ENCODE measurements at places on chromosomes 1 and 21.

GRCh38 chr1:10059342-10059718, 26.6 kb downstream of the UBE4B start:
- no peak for DNase-seq

GRCh38 chr1:53946252-53947171, at the start of gene LRRC42:
TSS of gene LRRC42 (plus strand) at chr1:53946350. CDS start at chr1:53952000, 5,650 bp downstream.
- no peak for DNase-seq

DNA sequence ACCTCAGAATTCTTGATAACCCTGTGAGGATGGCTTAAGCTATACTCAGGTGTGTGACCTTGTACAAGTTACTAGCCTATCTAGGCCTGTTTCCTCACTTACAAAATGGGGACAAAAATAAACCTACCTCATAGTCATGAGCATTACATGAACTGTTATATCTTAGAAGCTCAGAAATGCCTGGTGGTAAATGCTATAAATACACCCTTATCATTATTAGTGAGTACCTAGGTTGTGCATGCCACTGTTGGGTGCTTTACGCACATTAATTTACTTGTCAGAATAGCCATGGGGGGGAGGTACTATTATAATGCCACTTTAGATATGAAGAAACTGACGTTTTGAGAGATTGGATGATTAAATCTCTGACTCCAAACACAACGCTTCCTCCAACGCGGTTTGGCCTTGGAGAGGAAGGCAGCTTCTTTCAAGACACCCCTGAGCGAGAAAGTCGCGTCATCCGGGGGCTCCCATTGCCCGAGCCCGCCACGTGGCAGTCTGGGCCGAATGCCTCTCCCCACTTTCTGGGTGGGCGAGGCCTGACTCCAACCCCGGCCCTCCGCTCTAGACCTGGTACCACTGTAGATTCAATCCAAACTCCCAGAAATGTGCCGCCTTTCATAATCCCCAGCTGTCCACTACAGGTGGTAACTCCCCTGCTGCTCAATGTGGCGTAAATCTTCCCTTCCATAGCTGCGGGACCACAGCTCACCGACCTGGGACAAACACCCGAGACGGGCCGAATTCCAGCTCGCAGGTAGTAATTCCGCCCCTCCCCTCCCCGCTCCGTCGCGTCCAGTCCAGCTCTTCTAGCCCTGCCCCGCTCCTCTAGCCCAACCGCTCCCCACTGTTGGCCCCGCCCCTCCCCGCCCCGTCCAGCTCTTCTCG, 771 bp upstream of the RAD54L start:
- peak; percentile 77 for DNase-seq

GRCh38 chr1:115669002-115669673, 27.4 kb downstream of the VANGL1 start:
- no peak for DNase-seq

DNA sequence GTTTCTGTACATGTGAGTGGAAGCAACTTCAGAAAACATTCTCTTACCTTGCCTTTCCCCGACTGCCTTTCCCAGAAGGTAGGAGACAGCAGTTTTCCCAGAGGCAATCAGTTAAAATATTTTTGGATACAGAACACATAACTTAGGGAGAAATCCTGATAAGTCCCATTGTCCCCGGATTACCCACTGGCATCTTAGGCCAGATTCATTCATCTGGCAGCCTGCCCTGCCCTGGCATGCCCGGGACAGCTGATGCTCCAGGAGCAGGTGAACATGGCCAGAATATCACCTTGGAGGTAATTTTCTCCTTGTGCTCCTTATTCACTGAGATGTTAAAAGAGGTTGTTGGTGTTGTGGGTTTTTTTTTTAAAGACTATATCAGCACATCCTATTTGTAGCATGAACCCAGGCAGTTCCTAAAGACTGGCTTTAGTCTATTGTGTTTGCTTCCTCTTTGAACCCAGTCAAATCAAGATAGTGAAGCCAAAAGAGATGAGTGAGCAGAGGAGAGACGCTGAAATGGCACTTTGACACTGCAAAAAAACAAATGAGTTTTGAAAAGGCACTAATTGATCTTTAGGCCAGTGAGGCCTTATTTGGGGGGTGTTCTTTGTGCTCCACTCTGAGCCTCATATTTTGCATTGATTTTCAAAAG, 139.6 kb downstream of the PLPP3 start:
- no peak for DNase-seq
